ENCODE measurements at places on chromosomes 16 and 17.

GRCh38 chr17:4934173-4934979, 2.3 kb downstream of the GP1BA start:
- DNase-seq: no peak

DNA sequence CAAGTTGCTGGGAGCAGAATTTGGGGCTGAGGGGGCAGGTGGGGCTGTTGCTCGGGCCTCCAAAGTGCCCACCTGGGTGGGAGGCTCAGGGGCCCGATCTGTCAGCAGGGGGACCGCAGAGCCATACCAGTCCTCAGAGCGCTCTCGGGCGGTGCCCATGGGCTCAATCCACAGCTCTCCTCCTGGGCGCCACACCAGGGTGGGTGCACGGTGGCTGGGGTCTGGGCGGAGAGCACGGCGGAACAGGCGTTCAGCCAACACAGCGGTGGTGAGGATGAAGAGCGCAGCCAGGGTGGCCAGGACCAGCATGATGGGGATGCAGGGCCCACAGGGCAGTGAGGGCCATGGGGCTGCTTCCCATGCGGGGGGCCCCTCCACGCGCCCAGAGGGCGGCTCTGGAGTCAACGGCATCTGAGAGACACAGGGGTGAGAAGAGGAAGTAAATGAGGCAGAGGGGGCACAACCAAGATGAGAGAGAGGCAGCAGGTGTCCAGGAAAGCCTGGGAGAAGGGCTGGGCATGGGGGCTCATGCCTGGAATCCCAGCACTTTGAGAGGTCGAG, 1.2 kb downstream of the C16orf54 start:
- DNase-seq: no peak

GRCh38 chr17:31250229-31250628, 46.8 kb downstream of the OMG start:
- DNase-seq: no peak

- no peak for DNase-seq
These were observed 4.0 kb downstream of the TMEM170A start for GRCh38 chr16:75460446-75460845.

DNA sequence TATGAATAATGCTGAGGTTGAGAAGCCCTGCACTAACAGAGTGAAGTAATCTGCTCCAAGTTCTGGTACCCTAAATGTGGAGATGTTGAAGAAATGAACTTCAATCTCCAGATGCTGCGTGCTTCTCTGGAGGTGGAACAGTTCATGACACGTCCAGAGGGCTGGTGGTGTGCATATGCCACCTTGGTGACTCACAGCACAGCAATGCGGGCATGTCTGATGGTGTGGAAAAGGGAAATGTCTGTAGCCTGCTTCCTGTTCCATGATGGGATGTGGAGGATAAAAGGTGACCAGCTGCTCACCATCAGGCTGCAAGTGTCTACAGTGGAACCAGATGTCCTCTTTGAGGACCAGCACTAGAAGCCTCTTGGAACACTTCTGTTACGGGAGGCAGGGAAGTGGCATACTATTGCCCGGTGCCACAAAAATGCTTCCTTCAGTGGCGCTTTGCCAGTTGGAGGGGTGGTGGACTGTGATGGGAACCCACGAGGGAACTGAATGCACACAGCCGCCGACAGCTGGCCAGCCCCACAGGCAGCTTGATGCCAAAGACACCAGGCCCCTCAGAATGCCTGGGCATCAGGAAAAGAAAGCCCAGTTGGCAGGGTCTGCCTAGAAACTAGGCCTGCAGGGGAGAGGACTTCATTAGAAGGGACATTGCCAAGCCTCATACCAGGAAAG, 19.9 kb downstream of the SNX11 start:
- DNase-seq: no peak

DNA sequence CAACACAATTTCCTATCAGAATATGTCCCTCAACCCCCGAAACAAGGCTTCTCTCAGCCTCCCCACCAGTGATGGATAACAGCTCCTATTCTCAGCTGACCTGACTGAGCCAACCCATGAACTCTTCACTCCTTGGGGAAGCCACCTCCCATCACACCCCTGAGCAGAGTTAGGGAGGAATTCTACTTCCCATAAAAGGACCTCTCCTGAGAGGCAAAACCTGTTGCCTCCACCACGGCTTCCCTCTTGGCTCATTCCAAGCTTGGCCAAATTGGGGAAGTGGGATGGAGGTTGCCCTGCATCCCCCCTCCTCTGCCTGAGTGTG, 5.7 kb upstream of the RASL10B start:
- DNase-seq: no peak

DNA sequence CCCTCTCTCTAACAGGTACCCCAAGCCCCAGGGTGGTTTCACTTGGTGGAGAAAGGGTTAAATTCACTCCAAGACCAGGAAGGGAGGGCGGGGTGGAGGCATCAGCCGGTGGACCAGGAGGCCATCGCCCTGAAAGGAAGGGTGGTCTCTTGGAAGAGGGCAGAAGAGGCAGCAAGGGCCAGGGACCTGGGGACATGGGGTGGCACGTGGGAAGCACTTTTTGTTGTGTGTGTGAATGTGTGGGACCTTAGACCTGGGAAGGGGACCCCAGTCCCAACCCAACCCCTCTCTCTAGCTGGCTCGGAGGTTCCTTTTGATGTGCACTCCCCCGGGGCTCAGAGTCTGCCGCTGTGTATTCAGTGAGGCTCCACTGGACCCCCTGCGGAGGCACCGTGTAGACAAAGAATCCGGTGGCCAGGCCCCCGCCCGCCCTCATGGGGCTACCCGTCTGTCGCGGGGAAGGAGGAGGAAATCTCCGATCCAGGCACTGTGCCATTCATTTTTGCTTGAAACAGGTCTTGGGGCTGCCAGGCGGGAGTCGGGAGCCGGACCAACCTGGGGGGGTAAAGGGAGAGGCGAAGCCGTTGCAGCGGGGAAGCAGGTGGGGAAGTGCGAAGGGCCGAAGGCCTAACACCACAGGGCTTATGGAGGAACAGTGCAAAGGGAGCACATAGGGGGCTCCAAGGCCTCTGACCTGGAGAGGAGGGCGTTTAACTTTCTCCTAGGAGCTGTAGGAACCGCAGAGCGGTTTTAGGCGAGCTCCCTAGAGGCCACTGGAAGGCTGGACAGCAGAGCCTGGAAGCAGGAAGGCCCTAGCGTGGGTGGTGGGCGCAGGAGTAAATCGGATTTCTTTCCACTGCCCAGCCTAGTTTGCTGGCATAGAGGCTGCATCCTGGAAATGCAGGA, 3.2 kb upstream of the WNT3 start:
- no peak for DNase-seq

DNA sequence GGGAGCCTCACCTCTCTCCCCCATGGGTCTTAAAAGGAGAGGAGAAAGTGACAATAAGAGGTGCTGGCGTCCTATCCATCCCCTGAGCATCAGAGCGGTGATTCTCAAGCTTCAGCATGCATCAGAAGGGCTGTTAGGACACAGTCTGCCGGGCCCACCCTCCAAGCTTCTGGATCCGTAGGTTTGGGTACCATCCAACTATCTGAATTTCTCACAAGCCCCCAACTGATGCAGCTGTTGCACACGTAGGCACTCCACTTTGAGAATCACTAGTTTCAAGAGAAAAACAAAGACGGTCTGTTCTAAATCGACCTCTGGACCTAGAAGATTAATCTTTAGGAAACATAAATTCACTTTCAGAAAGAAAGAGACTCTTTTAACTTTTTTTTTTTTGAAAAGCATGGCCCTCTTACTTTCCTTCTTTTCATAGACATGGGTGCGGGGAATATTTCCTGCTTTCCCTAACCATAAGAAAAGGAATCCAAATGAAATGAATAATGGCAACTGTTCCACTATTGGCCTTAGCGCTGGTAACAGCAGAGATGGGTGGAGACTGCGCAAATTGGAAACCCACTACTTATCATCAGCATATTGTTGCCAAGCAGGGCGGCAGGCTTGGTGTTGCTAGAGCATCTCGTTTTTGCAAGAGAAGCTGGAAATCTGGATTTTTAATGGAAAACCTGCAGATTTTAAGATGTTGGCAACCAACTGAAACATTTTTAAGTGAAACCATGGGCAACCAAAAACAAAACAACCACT, 144.4 kb downstream of the GAS7 start:
- DNase-seq: no peak

- no peak for DNase-seq
These were observed 45.5 kb upstream of the LRRC37A3 start for GRCh38 chr17:64964796-64965195.
